Choroid plexus epithelial cell (primary cell): ENCODE measurements at places on chromosomes 1 and 21.

GRCh38 chr1:28208818-28209441, 23.9 kb downstream of the DNAJC8 start:
- peak; percentile 87 for DNase-seq

- no peak for DNase-seq
These were observed 245.4 kb downstream of the NPHP4 start for GRCh38 chr1:5746611-5747425.

DNA sequence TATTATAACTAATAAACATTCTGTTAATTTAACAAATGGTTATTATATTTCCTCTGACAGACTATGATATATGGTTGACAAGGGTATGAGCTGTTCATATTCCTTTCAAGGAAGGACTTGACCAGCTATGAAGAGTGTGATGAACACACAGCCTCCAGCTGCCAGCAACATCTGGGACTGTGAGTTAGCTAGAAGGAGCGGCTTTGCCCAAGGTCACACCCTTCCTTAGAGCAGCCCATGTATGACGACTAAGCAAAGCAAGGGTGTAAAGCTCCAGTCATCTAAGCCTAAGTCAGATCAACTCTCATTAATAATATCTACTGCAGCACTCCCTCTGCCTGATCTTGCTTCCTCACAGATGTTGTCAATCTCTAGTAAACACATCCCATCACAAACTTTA, 355.4 kb downstream of the PLPP3 start:
- no peak for DNase-seq

DNA sequence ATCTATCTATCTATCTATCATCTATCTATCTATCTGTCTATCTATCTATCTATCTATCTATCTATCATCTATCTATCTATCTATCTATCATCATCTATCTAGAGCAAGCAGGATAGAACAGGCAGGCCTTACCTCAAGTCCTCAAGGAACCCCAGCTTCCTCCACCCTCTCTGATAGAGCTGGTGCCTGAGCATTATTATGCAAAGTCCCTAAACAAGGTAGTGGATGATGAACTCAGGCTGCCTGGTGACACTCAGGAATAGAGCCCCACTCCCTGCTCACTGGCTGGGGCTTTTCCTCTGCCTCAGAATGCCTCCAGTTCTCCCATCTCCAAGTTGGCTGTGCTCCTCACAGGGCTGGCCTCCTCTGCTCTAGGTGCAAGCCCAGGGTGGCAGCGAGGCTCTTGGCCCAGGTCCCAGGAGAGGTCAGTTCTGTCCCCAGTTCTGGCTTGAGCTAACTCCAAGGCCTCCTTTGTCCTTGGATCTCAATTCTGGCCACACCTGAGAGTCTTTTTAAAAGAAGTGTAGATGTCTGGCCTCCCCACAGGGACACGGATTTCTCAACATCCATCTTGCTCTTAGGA, 60.2 kb downstream of the PCP4 start:
- DNase-seq = no peak

GRCh38 chr1:1304331-1305299, 3.1 kb downstream of the ACAP3 start:
- DNase-seq = peak; percentile 83

- DNase-seq = no peak
These were observed 468.8 kb downstream of the CAMTA1 start for GRCh38 chr1:7253988-7254587.

- DNase-seq = no peak
These were observed 982 bp downstream of the SCCPDH start for GRCh38 chr1:246725191-246725590.

GRCh38 chr1:169100208-169100607, 6.3 kb upstream of the ATP1B1 start:
- no peak for DNase-seq
